Activated T-cell treated with anti-CD3 and anti-CD28 coated beads for 48 hours (primary cell): ENCODE measurements at places on chromosomes 11 and 22.

DNA sequence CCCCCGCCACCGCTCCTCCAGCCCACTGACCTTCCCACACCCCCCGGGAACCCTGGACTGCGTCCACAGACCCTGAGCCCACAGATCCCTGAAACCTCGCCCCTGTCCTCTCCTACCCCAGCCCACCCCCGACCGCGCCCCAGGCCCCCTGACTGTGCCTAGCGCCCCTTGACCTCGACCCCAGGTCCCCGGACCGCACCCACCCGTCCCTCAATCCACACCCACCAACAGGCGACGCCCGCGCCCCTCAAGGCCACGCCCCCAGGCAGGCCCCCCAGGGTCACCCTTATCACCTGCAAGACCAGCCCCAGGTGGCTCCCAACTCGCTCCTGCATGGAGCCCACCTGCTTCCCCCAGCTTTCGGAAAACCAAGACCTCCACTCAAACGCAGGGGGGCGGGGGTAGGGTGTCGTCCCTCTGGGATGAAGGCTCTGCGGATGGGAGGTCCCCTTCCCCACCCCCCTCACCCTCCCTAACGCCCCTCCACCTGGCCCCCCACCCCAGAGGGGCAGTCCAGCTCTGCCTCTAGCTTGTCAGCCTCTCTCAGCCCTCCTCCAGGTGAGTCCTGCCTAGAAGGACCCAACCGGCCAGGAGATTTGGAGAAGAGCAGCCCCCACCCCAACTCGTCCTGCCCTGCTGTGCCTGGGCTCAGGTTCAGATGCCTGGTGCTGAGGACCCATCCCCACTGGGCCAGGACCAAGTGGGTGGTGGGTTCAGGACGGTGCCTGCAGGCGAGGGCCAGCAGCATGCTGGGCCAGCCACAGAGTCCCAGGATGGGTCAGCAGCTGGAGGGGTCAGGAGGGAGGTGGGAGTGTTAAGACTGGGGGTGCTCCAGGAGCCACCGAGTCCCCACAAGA lies 3.1 kb upstream of the IL17REL start:
- DNase-seq, result no peak

GRCh38 chr11:128898580-128899344 lies 7.6 kb downstream of the KCNJ5 start:
- no peak for DNase-seq

DNA sequence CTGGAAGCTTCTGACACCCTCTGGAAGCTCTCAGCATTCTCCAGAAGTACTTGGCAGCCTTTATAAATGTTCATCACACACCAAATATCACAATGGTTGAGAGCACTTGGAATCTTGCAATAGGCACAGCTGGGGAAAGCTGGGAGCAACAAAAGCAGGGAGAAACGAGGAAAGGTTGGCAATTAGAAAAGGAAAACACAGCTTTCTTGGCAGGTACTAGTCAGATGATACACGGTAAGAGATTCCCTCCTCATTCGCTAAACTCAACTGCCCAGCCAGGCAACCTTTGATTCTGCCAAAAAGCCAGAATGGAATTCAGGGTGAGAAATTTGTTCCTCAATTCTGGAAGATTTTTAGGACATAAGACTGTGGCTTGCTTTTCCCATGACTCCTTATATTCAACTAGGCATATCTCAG lies 576.9 kb upstream of the ANO5 start:
- no peak for DNase-seq

GRCh38 chr11:76592025-76592914 lies 78.3 kb downstream of the LRRC32 start:
- DNase-seq, result no peak

GRCh38 chr11:7688238-7688826 lies 15.0 kb upstream of the CYB5R2 start:
- no peak for DNase-seq

- DNase-seq, result peak; percentile 77
Observed at GRCh38 chr22:49971232-49972162, 10.9 kb downstream of the PIM3 start.

- peak; percentile 59 for DNase-seq
Observed at GRCh38 chr22:20238536-20238900, 29.6 kb downstream of the RTN4R start.

GRCh38 chr22:35021161-35021560 lies 44.8 kb upstream of the ISX start:
- no peak for DNase-seq

- no peak for DNase-seq
Observed at GRCh38 chr11:10004526-10005113, 289.4 kb downstream of the SBF2 start.

DNA sequence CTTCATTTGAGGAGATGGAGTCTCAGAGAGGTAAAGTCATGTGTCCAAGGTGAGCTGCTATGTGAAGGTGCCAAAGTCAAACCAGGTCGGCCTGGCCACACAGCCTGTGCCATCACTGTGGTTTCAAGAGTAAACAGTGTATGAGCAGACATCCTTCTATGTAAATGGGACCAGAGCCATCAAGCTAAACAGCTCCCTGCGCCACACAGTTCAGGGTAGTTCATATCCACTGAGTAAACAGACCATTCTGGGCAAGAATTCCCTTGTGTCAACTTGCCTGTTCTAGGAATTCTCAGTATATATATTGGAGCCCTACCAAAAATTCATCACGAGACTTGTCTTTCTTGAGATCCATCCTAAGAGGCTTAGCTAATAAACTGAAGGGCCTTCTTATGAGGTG lies 77.5 kb downstream of the AMOTL1 start:
- no peak for DNase-seq

- DNase-seq, result no peak
Observed at GRCh38 chr11:61910187-61911127, 6.9 kb downstream of the RAB3IL1 start.

DNA sequence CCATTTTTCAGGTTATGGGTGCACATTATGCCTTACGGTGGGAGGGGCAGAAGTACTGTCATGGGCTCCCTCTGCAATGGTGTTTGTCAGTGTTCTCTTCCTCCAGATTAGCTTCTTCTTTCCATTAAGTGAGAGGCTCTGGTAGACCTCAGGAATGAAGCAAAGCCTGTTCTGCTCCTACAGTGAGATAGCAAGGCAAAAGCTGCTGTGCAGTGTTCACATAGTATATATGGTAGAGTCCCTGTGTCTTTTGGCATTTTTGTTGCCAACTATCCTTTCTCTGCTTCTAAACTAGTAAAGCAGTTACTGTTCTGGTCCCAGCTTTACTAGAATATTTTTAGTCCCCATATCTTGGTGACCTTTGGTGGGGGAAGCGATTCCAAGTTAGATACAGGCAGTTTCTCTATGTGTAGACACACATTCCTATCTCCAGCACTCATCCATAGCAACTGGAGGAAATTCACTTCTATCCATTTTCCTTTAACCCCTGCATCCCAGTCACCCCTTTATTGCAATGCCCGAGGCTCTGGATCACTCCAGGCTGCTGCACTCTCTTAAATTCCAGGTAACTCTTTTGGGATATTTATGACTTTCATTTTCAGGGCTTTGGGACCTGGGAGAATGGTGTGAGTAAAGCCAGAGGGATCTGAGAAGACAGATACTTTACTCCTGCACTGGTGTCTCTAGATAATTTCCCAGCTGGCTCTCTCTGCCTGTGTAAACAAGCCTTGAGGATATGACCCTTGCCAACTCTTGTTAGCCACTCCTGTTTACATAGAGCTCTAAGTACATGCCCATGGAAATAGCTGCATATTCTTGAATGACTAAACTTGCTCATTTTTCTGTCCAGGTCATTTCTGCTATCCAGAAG lies 3.9 kb upstream of the TRIM34 start:
- no peak for DNase-seq

- DNase-seq, result no peak
Observed at GRCh38 chr11:12991426-12991825, 17.7 kb upstream of the RASSF10 start.

DNA sequence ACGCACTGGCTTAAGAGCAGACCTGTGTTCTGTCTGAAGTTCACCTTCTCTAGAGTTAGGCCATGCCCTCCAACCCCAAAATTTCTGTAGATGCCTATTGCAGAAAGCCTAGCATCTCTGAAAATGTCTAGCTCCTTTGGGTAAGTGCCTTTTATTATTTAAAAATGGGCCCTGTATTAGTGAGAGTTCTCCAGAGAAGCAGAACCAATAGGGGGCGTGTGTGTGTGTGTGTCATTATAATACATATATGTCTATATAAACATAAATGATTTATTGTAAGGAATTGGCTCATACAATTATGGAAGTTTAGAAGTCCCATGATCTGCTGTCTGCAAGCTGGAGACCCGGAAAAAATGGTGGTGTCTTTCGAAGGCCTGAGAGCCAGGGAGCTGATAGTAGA lies 144.7 kb downstream of the TTC17 start:
- no peak for DNase-seq

GRCh38 chr11:15737320-15737719 lies 619.0 kb downstream of the SOX6 start:
- no peak for DNase-seq

GRCh38 chr22:26821854-26822253 lies 164.5 kb downstream of the MIAT start:
- no peak for DNase-seq

GRCh38 chr22:27170491-27170890 lies 513.1 kb downstream of the MIAT start:
- no peak for DNase-seq

GRCh38 chr11:46393231-46393616 lies 1.6 kb upstream of the CHRM4 start:
- no peak for DNase-seq

GRCh38 chr11:116257092-116257491 lies 515.7 kb downstream of the BUD13 start:
- no peak for DNase-seq

DNA sequence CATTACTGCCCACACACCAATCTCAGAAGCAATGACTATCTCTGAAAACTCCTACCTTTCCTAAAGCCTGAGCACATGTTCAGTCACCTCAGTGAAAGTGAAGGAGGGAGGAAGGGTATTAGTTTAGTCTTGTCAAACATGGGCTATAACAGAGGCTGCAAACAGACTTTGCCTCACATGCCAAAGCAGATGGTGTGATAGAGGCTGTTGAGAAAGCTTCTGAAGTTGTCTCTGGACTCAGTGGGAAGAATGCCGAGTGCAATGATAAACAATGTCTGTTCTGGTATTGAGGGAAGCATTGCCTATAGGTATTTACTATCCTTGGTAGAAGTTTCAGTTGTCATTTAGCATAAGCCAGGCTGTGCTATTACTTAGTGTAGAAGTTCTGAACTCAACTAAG lies 314.5 kb upstream of the CCDC90B start:
- DNase-seq, result no peak
